AML-193 (cell line): ENCODE measurements at places on chromosomes 4 and X.
A peak's percentile ranks its signal among the peaks of the same experiment; 100 is the strongest.

- no peak for DNase-seq
Measured at GRCh38 chrX:283115-283845, 2.1 kb downstream of the PLCXD1 start.

GRCh38 chrX:106917830-106918500 lies 2.2 kb upstream of the CLDN2 start:
- peak; percentile 32 for DNase-seq

DNA sequence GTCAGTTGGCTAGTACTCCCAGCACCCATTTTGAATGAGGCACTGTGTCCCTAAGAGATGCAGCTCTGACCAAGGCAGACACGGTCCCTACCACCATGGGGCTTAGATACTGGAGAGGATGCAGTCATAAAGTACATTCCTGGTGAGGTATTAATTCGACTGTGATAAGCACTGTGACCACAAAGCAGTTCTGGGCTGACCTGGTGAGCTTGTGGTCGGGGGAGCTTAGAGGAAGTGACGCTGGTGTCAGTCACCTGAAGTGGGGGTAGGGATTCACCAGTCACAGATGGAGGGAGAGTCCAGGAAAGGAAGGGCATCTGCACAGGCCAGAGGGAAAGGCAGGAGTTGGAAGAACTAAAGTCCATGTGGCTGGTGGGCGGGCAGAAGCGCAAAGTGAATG lies 15.8 kb upstream of the CLTRN start:
- DNase-seq: no peak

GRCh38 chr4:158234671-158235070 lies 24.4 kb downstream of the TMEM144 start:
- DNase-seq: no peak

DNA sequence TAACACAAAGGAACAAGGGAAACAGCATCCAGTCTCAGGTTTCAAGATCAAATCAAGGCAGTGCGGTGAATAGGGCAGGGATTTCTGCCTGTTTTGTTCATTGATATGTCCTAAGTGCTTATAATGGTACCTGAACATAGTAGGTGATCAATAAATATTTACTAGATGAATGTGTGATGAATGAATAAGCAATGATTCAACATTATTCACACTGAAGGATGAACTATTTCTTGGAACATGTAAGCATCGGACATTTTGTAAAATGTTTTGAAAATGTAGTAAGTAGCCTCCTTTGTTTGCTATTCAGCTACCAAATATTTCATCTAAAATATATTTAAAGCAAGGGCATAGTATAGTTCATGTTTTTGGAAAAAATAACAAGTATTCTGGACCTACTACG lies 67.8 kb downstream of the USP38 start:
- no peak for DNase-seq

DNA sequence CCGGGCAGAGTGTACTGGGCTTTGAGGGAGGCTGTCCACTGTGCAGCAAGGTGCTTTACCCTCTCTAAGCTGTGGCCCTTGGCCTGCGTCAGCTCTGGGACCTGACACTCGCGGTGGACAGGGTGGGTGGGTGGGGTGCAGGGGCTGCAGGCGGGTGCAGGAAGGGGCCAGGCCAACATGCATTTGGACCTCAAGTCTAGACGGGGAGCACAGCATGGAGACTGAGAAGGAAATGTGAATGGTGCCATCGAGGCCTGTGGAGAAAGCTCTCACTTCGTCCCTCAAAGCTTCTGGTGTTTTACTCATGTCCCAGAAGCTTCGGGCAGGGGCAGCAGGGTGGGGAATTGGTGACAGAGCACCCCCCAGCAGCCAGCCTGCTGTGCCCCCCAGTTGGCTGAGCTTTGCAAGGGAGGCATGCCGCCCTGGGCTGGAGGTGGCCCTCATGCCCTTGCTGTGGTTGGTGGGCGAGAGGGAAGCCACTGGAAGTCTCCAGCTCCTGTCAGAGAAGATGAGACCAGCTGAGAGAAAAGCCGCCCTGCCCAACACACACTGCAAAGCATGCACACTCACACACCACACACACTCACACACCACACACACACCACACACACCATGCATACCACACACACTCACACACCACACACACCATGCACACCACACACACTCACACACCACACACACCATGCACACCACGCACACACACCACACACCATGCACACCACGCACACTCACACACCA lies 12.3 kb downstream of the PNMA6E start:
- DNase-seq: no peak

DNA sequence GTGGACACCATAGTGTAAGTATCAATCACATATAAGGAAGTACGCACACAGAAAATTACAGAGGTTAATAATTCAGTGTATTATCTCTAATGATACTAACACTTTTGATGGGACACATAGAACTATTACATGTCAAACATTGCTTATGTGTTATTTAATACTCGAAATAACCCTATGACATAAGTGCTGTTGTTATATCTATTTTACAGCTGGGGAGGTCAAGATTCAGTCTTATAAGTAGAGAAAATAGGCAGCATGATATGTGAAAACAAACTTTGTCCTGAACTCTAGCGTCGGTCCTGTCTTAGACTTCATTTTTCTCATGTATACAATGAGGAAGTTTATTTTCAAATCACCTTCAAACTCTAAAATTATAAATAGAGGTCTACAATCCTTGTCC lies 23.2 kb downstream of the ENPEP start:
- no peak for DNase-seq

GRCh38 chr4:176548571-176548970 lies 228.8 kb downstream of the SPCS3 start:
- DNase-seq: no peak

DNA sequence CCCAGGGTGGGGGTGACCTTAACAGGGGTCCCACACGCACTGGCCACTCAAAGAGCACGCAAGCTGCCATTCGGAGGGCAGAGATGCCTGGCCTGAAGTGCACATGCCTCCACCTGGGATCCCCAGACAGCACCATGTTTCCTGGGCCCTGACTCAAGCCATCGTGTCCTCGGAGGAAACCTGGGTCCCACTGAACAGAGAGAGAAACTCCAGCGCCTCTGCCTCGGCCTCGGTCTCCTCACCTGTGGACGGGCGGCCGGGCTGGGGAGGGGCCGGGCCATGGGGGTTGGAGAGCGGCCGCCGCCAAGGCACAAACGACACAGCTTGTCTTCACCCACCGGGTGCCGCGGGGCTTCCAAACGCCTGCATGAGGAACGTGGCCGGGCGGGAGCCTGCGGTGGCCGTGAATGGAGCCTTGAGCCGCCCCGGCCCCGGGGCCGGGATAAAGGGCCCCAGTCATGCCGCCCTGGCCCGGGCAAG lies 30.0 kb upstream of the FGFR3 start:
- no peak for DNase-seq

DNA sequence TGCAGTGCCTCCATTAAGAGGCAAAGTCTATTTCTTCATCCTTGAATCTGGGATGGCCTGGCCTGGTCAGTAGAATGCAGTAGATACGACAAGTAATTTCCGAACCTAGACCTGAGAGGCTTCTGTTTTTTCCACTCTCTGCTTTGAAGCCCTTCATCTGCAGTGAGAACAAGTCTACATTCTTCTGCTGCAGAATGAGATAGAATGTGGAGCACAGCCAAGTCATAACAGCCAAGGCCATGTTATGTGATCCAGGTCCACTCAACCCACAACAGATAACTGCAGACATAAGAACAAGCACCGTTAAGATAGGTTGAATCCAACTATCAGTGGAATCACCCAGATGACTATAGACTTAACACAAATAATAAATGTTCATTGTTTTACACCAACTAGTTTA lies 1297.7 kb downstream of the C4orf33 start:
- DNase-seq: no peak

GRCh38 chr4:20895208-20895607 lies 194.9 kb downstream of the PACRGL start:
- DNase-seq: no peak

GRCh38 chr4:187073820-187074219 lies 350.2 kb upstream of the FAT1 start:
- no peak for DNase-seq

DNA sequence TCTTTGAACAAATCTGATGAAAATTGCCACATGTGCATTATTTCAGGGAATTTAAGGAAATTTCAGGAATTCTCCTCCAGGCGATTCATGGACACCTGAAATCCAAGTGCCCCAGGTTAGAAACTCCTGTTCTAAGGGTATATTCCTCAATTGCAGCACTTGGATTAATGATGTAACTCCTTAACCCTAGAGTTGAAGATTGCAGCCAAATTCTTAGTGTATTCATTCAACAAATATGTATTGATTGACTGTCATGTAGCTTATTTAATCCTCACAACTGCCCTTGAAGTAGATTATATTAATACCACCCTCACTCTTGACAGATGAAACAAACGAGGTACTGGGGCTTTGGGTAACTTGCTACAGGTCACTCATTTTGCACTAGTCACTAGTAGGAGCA lies 11.3 kb downstream of the CETN2 start:
- DNase-seq: no peak

DNA sequence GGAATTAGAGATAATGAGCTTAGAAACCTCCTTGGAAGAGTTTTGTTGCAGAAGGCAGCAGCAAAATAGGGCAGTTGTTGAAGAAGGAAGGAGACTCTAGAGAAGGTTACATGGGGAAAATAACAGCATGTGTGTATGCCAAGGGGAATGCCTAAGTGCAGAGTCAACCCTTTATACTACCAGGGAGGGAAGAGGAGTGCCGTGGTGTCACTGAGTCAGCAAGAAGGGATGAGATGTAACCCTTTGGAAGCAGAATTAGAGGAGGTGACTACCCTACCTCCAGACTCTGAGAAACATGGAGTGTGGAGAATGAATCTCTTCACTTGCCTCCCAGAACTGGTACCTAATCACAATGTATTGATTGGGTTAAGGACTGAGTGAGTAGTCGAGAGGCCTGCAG lies 6.7 kb upstream of the GABRE start:
- no peak for DNase-seq

GRCh38 chr4:129098531-129099001 lies 2.6 kb downstream of the C4orf33 start:
- no peak for DNase-seq

DNA sequence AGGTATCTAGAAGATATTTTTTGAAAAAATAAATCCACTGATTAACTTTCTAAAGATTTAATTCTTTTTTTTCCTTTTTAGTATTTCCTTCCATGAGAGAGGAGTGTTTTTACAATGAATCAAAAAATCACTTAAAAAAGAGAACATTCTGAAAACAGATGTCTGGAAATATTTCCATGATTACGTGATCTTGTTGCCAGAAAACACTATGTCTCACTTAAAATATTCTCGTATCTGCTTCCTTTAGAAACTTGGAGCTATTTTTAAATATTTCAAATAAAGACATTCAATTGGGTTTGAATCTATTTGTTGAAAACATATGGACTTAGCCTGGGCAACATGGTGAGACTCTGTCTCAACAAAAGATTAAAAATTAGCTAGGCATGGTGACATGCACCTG lies 232.8 kb upstream of the RASGEF1B start:
- DNase-seq: no peak

GRCh38 chrX:27619975-27620374 lies 29.8 kb downstream of the DCAF8L2 start:
- DNase-seq: peak; percentile 9

DNA sequence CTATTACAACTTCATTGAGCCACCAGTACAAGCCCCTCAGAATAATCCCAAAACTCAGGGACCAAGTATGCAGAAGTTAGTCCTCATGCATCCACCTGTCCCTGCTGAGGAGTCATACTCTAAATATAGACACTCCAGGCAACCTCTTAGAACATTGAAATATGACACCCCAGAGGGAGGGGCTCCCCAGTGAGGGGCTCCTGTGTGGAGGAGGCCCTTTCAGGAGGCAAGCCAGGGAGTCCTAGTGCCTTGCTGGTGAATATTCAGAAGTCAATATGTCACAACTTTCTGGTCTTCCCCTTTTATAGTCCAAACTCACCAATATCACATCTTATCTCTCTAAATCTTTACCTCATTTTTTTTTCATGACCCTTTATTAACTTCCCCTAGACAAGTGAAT lies 1.6 kb upstream of the ARMCX6 start:
- DNase-seq: no peak

- no peak for DNase-seq
Measured at GRCh38 chr4:90745176-90745575, 618.0 kb downstream of the CCSER1 start.

DNA sequence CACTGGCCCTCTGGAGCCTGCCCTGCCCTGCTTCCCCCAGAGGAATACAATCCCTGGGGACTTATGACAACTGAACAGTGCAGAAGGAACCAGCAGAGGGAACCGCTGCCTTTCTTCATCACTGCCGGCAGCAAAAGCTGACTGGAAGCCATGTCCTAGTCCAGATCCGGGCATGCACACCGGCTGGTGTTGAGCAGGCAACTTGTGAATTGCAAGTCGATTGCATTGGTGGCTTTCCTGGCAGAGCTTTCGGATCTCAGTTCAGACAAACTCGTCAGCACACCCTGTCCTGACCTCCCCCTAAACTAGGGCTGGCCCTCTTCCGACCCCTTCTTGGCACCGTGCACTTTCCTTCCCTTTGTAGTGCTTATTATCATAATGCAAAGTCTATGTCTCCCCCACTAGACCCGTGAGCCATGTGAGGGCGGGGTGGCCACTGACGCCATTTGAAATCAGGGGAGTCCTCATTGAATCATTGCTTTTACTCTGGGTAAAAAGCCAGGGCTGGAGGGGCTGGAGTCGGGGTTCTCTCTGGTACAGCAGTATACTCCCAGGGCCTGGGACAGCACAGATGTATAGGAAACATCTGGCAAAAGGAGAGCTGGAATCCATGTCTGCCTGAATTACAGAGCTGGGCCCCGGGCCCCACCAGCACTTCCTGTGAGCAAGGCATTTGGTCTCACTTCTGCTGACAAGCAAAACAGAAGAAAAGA lies 1.8 kb downstream of the ARHGAP4 start:
- peak; percentile 17 for DNase-seq

DNA sequence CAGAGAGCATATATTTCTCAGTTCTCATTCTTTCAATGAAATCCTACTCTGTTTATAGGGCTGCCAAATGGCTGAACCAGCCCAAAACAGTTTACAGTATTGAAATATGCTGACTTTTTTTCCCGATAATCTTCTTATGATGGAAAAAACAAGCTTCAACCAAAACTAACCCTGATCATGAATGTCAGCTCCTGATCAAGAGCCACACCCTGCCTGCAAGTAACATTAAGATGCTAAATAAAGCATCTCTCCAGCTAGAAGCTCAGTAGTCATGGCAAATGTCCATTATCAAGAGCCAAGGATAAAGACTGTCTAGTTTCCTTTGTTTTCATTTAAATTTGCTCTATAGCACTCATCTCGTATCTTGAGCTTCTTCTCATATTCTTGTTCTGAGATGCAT lies 136.0 kb downstream of the ADAMTS3 start:
- DNase-seq: no peak

DNA sequence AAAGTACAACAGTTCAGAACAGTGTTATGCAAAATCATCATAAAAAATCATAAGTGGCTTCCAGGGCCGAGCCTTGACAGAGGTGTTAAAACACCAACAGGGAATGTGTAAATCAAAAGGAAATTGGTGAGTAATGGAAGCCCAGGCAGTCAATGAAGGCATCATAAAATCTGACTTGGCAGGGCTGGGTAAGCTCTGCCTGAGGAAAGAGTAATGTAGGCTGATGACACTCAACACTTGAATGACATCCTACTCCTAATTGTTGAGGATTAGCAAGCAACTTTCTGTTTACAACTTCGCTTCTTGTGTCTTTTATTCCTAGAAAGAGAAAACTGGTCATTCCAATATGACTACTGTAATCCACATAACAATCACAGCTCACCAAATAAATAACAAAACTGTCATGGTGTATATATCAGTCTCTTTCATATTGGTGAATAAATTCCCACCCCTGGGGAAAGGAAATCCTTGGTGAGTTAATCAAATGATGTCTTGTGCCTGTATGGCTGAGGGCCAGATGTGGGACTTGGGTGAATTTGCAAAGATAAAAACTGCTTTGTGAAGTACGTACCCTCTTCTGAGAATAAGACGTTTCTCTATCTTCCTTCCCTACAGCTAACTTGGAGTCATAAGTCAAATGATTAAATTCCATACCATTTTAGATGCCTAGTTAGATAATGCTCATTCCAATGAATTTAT lies 196.8 kb downstream of the DCHS2 start:
- DNase-seq: no peak
